ENCODE measurements at places on chromosomes 12 and 14.

- no peak for DNase-seq
Measured at GRCh38 chr12:126999352-126999751, 1267.6 kb upstream of the TMEM132C start.

GRCh38 chr12:111178181-111179081 lies 190.5 kb downstream of the PHETA1 start:
- no peak for DNase-seq

- DNase-seq: no peak
Measured at GRCh38 chr12:121000530-121000929, 15.8 kb downstream of the C12orf43 start.

GRCh38 chr12:107986183-107986582 lies 142.9 kb upstream of the WSCD2 start:
- DNase-seq: no peak

DNA sequence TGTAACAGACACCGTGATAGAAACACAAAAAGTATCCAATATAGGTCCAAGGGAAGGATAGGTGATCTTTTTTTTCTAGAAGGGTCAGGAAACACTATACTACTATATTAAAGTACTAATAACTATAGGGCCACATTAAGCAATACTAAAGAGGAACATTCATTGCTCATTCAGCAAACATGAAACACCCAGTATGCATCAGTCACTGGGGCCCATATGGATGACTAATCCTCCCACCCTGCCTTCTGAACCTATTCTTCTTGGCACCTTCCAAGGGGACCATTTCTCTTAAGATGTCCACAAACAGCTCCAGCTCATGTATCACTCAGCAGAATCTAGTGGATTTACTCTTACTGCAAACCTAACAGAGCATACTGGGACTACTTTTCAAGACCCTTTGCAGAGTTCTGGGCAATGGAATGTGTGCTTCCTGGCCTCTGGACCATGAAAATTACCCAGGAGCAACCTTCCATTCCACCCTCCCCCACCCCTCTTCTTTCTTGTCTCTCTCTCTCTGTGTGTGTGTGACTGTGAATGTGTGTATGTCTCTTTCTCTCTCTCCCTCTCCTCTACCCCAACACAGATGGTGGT lies 187.9 kb downstream of the EPS8 start:
- no peak for DNase-seq

GRCh38 chr14:73997108-73997943 lies 21.8 kb downstream of the ENTPD5 start:
- no peak for DNase-seq

DNA sequence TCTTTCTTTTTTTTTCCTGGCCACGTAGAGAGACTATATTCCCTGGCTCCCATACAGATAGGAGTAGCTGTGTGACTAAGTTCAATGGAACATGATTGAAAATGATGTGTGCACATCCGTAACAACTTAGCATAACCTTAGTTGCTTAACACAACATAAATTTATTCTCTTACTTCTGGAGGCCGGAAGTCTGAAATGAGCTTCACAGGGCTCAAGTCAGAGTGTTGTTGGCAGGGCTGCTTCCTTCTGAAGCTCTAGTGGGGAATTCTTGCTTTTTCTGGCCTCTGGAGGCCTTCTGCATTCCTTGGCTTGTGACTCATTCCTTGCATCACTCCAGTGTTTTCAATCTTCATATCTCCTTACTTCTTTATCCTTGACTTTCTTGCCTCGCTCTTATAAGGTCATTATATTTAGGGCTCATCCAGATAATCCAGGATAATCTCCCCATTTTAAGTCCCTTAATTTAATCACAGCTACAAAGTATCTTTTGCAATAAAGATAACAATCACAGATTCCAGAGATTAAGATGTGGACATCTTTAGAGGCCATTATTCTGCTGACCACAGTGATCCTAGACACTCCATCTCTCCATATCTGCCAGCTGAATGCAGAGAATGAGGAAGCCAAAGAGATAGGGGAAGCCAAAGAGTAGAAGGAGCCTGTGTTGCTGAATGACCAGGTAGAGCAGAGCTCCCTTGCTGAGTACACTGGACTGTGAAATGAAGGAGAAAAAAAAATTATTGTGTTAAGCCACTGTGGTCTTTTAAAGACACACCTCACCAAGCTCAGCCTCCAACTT lies 21.0 kb upstream of the SNX6 start:
- DNase-seq: no peak
